Urinary bladder (tissue), 4 donors: ENCODE measurements at places on chromosomes 7 and 10.

DNA sequence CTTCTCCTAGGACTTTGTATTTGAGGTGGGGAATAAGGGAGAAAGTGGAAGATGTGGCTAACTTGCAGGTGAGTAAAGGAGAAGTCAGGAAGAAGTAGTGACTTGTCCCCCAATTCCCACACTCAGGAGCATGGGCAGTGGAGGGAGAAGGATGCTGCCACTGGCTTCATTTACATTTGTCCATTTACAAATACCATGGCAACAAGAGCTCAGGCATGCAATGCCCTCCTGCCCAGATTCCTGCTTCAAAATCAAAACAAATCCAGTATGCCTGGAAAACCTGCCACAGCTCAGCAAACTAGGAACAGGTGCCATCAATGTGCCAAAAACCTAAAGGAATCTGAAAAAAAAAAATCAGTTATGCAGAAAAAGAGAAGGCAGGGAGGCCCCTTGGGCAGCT, 139.9 kb downstream of the KCNMA1 start:
- no peak for DNase-seq

- no peak for DNase-seq
Observed at GRCh38 chr7:107394276-107394675, 75.6 kb upstream of the GPR22 start.

GRCh38 chr10:103966671-103967447, at the start of gene SLK:
SLK (plus strand) TSS chr10:103967140; CDS start chr10:103967746, 606 bp downstream.
- peak; percentile 53 for DNase-seq

DNA sequence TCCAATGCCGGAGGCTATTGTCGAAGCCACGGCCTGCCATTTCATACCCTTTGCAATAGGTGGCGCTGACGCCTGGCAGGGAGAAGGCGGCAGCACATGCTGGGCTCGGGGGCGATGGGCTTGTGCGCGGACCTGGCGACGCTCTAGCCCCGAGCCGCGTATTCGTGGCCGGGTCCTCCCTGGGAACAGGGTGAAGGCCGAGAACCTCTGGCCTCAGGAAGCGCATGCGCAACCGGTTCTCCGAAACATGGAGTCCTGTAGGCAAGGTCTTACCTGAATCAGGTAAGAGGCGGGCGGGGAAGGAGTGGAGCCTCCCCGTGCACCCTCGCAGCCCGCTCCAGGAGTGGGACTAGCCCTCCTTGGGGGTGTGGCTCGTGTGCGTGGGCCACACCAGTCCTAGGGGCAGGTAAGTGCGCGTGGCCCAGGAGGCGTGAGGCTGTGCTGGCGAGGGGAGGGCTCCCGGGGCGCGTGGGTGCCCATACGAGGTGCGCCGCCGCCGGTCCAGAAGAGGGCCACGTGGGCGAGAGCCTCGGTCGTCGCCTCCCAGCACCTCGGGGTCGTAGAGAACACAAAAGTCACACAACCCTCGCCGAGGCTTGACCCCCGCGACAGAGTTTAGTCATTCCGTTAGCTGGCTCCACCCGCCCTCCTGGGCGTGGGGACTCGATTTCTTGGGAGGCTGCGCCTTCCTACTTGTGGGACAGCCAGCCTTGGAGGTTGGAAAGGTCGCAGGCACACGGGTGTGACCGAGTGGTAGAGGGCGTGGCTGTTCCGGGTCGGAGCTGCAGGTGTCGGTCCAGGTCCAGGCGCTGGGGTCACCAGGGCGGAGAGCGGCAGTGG, 5.6 kb upstream of the MEST start:
- DNase-seq: no peak

- no peak for DNase-seq
Observed at GRCh38 chr10:73910401-73910763, 550 bp upstream of the PLAU start.

- no peak for DNase-seq
Observed at GRCh38 chr10:24215196-24215595, 6.3 kb downstream of the KIAA1217 start.

DNA sequence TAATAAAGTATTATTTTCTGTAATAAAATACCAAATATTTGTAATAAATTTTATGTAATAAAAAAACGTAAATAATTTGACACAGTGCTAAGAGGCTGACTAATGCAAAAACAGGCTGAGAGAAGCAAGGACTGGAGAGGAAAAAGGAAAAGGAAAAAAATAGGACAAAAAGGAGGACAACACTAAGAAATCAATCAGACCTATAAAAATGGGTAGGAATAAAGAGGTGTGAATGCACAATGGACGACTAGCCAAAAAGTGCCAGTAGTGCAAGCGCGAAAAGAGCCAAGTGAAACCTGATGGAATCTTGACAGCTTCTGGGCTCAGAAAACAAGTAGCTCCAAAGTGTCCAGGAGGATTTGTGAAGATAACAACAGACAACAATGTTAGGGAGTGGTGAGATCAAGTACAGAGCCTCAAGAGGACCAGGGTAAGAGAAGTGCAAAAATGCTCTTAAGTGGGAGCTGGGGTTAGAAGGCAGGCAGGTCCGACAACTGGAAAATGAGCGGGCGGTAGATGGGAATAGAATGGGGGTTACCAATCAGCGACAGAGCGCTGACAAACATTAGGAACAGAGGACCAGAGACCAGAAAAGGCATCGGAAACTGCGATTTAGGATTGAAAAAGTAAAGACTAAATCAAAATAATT, 1.2 kb downstream of the BRAF start:
- no peak for DNase-seq

GRCh38 chr7:57646901-57647246, 196.9 kb downstream of the ZNF716 start:
- DNase-seq: no peak
